ENCODE measurements at places on chromosomes 6 and 20.

DNA sequence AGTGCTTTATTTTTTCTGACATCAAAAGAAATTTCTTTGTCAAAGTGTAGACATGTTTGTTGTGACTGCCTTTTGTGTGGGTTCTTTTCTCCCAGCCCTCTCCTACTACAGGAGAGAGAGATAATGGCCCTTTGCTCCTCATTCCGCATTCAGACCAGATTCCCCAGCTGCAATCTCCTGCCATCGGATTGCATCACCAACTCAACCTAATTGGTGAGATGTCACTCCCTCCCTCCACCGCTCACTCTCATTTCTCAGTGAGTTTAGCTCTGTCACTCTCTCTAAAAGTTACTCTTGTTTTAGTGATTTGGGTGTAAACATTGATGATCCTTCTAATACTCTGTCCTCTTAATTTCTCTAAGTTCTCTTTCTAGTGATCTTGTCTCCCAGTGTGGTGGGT, 22.7 kb downstream of the UTRN start:
- DNase-seq, result no peak

DNA sequence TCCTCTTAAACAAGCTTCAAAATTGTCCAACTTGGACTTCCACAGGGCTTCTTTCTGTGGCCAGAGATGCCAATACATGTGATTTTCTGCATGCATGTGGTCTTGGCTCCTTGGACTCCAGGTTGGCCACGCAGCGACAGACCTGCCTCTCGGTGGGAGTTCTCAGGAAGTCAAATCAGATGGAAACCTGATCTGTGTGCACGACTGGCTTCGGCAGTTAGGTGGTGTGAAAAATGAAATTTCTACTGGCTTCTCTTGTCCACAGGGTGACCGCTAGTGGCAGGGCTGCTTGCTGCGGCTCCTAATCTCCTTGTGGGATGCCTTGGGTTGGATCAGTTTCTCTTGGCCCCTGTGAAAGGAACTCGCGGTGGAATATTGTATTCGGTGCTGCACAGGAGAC, 57.3 kb downstream of the PHACTR3 start:
- no peak for DNase-seq

GRCh38 chr6:160520043-160520904, 143.8 kb downstream of the LPA start:
- peak; percentile 40 for DNase-seq

DNA sequence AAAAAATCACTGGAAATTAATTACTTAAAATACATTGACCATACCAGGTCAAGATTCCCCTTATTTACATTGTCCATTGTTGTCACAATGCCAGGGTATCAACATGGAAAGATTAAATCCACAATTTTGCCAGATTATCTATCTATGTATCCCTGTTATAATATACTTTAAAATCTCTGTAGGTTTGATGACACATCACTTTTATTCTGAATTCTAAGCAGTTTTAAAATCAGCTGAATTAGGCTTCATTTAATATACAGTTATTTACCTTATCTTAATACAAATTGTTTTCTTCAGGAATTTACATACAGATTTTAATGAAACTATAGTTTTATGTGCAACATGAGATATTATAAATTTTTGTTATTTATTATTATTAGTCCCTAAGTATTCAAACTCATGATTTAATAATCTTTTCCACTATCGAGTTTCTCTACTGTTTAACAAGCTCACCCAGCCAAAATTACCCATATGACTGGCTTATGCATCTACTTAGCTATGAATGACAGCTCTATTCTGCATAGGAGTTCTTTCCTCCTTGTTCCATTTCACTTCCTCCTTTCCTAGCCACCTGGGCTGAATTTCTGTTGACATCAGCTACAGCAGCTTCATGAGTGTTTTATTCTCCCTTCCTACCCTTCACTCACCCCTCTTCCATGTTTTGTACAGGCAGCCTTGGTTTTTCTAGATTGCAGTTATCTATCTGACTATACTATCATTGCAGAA, 654.2 kb upstream of the MAP3K7 start:
- DNase-seq, result no peak

- no peak for DNase-seq
These were observed 68.2 kb downstream of the GCNT2 start for GRCh38 chr6:10589429-10589727.

DNA sequence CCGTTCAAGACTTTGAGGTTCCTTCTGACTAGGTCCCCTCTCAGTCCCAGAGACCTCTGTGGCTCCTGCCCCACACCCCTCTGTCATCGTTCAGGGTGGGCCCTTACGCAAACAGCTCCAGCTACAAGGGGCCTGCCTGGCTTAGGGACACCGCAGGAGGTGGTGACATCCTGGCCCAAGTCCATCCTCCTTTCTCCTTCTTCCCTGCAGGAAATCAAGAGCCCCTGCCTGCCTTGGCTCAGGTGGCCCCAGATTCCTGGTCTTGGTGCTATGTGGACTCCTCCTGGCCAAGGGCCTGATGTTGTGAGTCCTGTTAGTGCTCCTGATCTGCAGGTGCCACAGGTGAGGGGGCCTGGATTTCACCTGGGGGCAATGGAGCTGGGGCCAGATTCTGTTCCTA, 8.1 kb downstream of the TREML4 start:
- no peak for DNase-seq

DNA sequence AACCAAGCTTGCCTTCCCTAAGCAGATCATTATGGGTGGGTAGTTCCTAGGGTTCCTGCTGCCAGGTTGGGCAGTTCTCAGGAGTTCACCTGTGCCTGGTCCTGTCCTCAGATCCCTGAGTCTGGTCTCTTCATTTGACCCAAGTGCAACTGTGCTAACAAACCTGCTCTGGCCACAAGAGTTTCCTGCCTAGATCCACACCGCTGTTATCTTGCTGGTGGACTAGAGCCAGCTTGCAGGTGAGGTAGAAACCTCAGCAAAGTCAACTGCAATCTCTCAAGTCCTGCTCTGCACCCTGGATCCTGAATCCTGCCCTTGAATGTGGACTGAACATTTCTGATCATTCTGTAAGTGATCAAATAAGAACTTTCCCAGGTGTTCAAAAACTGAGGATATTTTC, 191.8 kb upstream of the LRFN2 start:
- no peak for DNase-seq

GRCh38 chr6:147750413-147750812, 241.9 kb downstream of the SAMD5 start:
- DNase-seq, result no peak

DNA sequence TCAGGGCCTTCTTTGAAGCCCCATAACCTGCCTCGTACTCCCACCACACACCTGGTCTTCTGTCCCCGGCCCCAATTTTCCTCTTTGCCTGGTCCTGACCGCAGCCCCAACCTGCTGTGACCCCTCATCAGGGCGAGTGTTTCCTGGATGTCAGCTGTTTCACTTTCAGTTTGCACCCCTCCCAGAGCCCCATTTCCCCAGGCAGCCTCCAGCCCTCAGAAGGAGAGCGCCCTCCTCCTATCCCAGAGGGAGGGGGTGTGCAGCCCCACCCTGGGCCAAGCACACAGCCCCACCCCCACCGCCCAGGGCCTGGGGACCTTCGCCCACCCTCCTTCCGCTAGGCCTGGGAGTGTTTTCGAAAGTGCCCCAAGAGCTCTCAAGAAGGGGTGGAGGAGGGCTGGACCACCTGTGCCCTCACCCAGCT, 1.5 kb downstream of the BAK1 start:
- no peak for DNase-seq

DNA sequence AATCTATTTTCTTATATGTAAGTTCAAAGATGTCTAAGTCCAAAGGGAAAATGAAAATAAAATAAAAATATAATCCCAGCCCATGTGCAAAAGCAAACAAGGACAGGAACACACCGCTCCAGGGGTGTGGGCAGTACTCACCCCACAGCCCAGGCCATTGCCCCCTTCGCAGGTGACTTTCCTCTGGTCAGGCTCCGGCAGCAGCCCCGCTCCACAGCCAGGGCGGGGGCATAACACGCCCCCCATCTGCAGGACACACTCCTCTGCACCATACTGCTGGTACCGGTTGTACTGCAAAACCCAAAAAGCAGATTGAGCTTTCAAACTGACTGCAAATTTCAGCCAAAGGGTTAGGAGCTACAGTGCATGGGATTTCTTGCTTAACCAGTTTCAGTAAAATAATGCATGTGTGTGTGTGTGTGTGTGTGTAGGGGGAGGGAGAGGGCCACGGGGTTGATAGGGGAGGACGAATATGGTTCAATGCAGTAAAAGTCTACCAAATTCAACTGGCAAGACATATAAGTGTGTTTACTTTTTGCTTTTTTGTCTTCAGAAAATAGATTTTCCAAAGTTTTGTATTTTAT, 274.9 kb upstream of the AGPAT4 start:
- no peak for DNase-seq

DNA sequence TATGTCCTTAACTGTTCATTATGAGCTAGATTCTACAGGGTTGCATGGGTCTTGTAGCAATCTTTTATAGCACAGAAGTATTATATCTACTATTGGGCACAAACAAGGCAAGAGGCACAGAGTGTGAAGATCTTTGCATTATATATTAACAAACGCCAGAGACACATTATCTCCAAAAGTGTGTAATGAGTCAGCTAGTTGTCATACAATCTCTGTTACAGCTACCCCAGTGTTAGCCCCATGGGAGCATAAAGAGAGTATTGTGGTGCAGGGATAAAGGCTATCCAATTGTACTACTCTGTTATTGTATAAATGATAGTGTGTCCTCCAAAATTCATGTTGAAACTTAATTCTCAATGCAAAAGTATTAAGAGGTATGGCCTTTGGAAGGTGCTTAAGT, 148.4 kb upstream of the RIMS1 start:
- no peak for DNase-seq

GRCh38 chr6:117391874-117392583, 33.7 kb downstream of the ROS1 start:
- DNase-seq, result no peak

GRCh38 chr6:142696123-142697000, 248.6 kb downstream of the HIVEP2 start:
- no peak for DNase-seq

- no peak for DNase-seq
These were observed 79.0 kb downstream of the PSMG4 start for GRCh38 chr6:3337521-3338350.

DNA sequence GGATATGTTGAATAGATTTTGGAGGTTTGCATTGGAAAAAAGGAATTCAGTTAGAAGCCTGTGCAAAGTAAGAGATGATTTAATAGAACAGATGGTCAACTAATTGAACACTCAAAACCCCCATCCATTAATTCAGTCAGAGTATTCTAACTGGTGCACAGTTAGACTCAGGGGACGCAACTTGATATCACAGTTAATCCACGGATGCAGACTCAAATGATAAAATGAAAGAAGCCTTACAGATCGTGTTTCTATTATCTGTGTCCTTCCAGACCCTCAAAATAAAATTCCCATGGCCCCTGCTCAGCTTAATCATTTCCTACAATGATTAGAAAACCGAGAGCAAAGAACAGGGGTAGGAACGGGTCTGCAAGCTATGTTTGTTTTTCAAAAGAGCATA, 45.4 kb upstream of the DTNBP1 start:
- DNase-seq, result no peak

DNA sequence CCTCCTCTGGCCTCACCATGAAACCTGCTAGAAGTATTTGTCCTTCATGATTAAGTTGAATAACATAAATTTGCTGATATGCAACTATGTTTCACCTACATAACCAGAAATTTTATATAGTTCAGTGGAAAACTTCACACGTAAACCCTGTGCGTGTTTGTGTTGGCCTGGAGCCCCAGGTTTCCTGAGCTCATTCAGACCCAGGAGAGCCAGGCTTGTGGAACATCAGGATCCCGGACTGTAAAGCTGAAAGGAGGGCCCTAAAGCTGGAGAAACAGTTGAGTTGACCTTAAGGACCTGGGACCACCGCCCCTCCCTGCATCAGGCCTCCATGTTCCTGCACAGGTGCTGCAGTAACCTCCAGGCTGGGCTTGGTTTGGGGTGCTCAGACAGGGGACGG, 3.1 kb upstream of the SPATS1 start:
- no peak for DNase-seq

DNA sequence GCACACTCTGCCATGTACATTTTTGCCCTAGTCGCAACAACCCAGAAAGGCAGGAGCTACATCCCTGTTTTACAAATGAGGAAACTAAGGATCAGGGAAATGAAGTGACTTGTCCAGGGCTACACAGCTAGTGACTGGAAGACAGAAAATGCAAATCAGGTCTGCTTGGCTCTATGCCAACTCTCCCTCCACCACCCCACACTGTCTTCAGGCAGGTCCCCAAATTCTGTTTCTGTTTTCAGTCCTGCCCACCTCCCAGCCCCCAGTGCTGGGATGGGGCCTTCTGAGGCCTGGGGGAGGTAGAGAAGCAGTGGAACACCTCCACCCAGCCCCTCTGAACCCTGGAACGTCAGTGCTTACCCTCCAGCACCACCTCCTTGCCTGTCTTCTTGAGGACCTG, 5.1 kb downstream of the SNTA1 start:
- no peak for DNase-seq
